ENCODE measurements at places on chromosomes 2 and 18.
A peak's percentile ranks its signal among the peaks of the same experiment; 100 is the strongest.

DNA sequence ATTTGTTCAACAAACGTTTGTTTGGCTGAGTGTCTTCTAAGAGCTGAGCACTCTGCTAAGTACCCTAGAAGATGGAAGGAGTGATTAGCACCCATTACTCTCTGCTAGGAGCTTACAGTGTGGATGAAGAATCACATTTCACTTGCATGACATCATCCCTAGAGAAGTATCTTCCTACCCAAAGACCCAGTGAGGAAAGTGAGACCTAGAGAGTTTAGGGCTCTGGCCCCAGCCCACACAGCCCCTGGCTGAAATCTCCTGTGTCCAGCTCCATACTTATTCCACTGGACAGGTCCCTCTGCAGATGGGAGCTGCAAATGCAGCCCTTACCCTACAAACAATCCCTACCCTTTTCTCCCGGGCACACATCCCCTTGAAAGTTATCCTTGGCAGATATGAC is 26.8 kb upstream of the EPAS1 start:
- no peak for DNase-seq

DNA sequence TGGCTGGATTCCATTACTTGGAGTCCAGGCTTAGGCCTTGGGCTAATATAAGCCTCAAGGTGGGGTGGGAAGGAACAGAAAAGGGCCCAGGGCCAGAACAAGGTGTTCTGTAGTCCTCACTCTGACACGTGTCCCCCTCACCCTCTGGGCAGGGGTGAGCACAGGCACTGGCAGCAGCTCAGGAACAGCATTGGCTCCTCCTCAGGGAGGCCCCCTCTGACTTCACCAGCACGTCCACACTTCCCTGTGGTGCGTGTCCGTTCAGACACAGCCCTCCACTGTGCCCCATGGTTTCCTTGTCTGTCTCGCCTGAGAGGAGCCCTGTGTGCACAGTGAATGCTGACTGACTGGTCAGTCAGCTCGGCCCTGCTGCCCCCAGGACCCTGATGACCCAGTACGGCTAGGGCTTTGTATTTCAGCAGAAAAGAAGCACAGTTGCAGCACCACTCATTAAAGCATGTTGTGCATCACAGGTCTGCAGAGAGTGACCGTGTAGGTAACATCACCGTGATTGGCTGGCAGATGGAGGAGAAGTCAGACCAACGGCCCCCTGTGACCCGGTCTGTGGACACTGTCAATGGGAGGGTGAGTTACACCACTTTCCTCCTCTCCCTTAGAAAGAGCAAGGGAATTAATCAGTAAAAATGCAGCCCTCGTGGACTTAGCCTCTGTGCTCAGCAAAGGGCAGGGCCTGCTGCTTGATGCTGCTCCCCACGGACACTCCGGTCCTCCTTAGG is 70.8 kb downstream of the COA5 start:
- DNase-seq, result no peak

GRCh38 chr2:88321449-88322248 is 130.8 kb downstream of the FOXI3 start:
- no peak for DNase-seq

GRCh38 chr18:76754351-76754750 is 68.0 kb upstream of the ZNF236 start:
- no peak for DNase-seq

DNA sequence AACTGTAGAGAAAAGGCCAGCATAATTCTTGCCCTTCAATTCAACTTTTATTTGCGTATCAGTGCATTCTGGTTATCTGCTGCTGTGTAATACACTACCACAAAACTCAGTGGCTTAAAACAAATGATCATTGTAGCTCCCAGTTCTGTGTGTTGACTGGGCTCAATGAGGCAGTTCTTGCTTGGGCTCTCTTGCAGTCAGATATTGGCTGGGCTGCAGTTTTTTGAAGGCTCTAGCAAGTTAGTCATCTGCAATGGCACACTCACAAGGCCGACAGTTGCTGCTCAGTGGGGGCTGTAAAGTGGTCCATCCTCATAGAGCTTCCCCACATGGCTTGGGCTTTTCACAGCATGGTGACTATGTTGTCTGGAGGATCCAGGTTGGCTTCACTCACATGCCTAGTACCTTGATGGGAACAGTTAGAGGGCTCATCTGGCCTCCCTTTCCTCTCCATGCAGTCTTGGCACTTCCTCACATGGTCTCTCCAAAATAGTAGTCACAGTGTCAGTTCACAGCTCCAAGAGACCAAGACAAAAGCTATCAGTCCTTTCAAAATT is 110.6 kb upstream of the TNP1 start:
- no peak for DNase-seq

GRCh38 chr2:227871375-227871791 is at the start of gene DAW1:
TSS of gene DAW1 (plus strand) at chr2:227871631. CDS start at chr2:227871690, 59 bp downstream.
- no peak for DNase-seq

DNA sequence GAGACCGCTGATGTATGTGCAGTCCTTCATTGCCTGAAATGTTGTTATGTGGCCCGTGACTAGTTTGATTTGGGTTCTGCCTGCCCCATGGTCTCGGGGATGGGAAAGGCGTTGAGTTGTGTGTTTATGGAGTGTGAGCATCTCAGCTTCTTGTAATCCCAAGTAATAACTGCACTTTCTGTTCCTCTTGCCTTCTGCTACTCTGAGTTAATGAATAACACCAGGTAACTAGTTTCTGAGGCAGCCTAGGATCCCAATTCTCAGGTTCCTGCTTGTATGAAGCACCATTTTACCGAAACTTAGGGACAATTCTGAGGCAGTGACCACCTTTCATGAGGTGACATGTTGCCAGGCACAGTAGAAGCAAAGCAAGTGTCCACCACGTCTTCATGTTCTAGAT is 170.0 kb downstream of the ALK start:
- DNase-seq, result no peak

DNA sequence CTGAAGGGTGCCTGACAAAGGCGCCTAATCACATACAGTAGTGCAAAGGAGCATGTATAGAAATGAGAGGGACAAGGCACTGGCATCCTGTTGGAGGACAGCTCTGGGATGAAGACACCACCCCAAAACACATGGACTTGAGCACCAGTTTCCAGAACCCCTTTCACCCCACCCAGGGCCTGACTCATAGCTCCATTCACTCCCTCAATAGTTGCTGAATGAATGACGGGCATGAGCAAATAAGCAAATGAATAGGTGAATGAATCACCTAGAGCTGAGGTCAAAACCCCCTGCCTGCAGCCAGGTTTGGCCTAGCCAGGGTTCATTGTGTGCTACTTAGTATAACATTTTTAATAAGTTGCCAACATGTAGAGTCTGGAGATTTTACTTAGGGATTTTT is 66.3 kb downstream of the NRP2 start:
- DNase-seq, result no peak

DNA sequence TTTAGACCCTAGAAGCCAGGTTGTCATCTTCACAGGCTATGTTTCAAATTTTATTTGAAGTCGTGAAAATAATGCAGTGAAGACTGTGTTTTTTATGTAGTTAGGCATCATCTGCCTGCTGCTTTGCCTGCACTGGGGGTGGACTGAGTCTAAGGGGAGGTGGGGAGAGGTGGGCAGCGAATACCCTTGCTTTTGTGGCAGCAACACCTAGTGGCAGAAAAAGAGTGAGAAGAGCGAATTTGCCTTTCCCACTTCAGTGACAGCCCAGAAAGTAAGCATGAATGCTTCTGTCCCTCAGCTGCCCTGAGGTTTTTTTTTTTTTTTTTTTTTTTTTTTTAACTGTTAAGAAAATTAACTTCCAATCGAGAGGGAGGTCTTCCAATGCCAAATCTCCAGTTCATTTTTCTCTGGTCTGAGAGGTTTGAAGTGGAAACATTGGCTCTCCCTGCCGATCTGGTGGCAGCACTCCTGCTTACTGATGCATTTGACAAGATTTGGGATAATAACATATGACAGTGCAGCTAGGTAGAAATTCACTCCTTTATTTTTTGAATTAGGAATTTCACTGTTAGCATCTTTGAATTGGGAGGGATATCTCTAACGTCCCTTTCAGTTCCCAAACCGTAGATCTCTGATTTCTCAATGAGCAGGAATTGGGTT is 60.3 kb upstream of the LYPD6B start:
- no peak for DNase-seq

DNA sequence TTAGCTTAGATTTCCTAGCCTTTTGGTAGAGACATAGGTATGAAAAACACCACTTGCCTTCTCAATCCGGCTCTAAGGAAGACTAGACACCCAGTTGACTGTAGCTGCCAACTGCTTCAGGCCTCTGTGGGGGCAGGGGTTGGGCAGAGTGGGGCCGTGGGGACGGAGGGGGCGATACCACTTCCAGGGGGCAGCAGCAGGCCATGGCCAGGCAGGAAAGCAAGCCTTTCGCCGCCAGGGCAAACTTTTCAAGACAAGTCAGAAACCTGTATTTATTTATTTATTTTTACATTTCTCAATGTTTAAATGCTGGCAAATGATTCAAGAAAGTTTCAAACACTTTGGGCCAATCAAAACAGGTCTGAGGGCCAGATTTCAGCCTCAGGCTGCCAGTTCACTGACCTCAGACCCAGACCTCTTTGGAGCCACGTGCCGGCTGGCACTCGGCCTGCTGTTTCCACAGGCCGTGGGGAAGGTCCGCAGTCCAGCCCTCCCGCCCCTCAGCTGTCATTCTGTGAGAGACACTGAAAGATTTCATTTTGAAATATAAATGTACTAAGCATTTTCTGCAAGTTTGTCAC is 63.8 kb downstream of the MEX3C start:
- DNase-seq, result no peak

DNA sequence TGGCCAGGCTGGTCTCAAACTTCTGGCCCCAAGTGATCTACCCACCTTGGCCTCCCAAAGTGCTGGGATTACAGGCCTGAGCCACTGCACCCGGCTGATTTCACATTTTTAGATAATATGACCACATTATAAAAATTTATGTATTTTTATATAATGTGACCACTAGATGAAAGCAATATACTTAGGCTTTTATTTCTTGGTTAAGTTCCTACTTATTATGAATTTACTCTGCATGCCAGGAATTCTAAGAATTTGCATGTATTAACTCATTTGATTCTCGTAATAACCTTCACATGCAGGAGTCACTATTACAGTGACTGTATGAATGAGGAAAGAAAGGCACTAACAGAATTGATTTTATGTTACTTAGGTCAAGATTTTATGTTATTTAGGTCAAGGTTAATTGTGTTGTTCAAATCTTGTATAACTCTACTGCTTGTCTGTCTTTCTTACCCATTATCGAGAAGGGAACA is 25.6 kb upstream of the CASP8 start:
- DNase-seq, result no peak

GRCh38 chr18:53375621-53376020 is 848.8 kb downstream of the MBD2 start:
- DNase-seq, result no peak

GRCh38 chr2:231925303-231926179 is 655 bp downstream of the NPPC start:
- DNase-seq, result peak; percentile 52

GRCh38 chr18:44901283-44901682 is 220.6 kb downstream of the SETBP1 start:
- DNase-seq, result no peak

DNA sequence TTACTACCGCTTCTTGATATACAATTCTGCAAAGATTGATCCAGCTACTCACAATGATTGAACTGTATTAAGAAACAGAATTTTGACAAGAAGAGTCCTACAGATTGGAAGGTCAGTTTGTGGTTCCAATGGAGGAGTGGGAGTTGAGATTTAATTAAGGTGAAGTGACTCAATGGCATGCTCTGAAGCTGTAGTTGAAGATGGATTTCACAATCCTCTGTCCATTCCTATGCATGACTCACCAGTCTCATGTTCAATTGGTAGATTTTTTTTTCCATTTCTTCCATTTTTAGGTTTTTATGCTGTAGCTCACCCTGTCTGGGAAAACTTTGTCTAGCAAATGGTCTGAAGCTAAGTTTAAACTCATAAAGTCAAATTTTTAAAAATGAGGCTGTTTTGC is 83.3 kb downstream of the DPP4 start:
- no peak for DNase-seq

DNA sequence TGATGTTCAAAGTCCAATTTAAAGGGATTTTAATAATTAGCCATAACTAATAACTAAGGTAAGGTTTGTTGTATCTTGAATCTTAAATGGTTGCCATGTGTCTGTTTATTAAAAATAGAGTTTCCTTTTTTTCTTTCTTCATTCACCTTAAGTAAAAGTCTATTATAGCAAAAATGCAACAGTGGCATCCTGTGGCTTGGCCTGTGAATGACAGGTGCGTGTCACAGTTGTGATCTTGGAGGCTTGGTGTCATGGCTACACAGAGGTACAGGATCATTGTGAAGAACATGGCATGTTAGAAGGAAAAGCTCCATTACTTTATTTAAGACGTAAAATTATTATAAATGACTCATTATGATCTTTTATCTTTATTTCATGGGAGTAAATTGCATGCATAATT is 246.1 kb downstream of the BCL2 start:
- no peak for DNase-seq

GRCh38 chr2:75087736-75088135 is 111.6 kb downstream of the TACR1 start:
- DNase-seq, result no peak

- no peak for DNase-seq
Measured at GRCh38 chr2:216001216-216002100, 11.9 kb downstream of the MREG start.

DNA sequence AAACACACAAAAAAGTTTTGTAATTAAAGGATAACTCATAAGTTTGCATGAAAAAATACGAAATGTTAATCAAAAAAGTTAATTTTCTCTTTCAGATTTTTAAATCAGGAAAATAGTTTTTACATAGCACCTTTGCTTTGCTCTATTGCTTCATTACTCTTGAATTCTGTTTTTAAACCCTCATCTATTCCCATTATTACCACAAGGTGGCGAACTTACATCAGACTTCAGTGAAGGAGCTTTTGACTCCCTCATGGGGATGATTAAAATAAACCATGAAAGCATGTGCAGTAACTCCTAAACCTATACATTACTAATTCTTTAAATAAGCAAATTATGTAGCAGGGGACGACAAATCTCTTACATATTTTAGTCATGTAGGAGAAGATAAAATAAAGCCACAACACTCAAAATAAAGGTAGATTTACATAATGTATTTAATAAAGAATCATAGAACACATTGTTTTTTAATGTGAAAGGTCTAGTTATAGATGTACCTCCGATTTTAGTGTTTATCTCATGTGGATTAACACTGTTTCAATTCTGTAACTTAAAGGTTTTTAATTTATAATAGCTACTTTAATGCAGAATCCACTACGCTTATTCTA is 105.2 kb downstream of the NETO1 start:
- DNase-seq, result no peak

GRCh38 chr18:40159141-40160017 is 1795.7 kb upstream of the PIK3C3 start:
- no peak for DNase-seq
